ENCODE measurements at places on chromosomes 3 and 15. TPM values are rescaled to one million over a fixed set of nuclear protein-coding genes. Genes with fewer than 3 reads are reported as not detected.

- DNase-seq: no peak
Observed at GRCh38 chr3:197023241-197023997, 6.2 kb downstream of the MELTF start.

- DNase-seq: no peak
Observed at GRCh38 chr3:116873142-116873541, 163.6 kb downstream of the TUSC7 start.

DNA sequence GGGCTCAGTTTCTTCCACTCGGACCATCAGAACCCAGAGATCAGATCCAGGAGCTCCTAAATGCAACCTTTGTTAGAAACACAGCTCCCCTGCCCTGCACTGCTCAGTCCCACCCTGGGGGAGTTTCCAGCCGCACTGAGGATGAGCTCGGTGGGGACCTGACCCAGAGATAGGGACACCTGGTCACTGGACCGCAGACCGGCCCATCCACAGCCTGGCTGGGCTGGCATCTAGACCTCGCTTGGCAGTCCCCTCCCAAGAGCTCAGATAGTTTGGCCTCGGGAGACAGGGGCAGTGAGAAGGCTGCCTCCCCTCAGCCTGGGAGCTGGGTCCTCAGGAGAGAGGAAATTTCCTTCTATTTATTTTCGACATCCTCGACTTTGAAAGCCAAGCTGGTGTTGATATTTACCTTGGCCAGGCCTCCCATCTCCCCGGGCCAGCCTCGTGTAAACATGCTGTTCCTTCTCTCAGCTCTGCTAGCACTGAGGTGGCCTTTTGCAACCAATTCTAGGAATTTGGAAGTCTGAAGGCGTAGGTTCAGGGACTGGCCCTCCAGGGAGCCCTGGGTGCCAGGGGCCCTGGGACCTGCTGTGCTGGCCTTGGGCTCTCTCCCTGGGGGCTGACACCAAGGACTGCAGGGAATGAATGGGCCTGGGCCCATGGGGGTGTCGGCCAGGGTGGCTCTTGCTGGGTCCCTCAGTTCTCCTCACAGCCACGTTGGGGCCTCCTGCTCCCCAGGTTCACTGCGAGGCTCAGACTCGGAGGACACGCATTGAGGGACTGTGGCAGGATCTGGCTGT lies 90.1 kb downstream of the VGLL4 start:
- DNase-seq: no peak

DNA sequence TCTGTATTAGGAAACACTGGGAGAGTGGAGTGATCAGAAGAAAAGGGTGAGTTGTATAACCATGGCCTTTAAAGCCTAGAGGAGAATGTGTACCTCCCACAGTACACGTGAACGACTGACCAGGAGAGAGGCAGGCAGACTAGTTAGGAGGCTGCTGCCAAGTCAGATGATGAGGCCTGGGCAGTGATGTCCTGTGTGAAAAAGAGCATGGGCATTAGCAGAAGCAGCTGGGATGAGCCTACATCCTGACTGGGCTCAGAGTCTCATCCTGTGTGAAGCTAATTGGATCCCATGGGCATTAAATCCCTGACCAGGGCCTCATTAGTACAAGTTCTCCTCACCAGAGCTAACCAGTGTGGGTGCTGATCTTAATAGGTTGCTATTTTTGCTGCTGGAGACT lies 89.1 kb upstream of the SLC2A2 start:
- no peak for DNase-seq

- DNase-seq: no peak
Observed at GRCh38 chr3:51670823-51671733, at the start of gene TEX264. TSS of gene TEX264 (plus strand) at chr3:51671252. CDS start at chr3:51674305, 3,053 bp downstream.

DNA sequence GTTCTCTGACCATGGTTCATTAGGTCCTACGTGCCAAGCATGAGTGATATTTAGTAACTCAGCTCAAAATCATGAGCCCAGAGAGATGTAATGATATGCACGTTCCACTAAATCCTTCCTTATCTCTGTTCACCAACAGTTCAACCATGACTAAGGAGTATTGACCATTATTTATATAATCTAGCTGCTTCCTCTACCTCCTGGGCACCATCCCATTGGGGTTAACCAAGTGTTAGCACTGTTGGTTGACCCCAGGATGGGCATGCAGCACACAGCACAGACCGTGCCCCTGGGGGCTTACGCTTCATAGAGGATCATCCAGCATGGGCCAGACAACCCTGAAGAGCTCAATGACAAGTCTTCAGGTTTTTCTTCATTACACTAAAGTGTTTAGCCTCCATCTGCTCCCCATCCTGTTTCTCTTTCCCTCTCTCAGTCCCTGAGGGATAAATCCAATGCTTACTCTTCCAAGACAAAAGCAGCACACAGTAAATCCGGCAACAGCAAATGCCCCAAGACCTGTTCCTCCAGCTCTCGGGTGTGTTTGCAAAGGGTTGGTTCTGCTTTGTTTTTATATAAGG lies 10.4 kb downstream of the FAM174B start:
- DNase-seq: no peak

DNA sequence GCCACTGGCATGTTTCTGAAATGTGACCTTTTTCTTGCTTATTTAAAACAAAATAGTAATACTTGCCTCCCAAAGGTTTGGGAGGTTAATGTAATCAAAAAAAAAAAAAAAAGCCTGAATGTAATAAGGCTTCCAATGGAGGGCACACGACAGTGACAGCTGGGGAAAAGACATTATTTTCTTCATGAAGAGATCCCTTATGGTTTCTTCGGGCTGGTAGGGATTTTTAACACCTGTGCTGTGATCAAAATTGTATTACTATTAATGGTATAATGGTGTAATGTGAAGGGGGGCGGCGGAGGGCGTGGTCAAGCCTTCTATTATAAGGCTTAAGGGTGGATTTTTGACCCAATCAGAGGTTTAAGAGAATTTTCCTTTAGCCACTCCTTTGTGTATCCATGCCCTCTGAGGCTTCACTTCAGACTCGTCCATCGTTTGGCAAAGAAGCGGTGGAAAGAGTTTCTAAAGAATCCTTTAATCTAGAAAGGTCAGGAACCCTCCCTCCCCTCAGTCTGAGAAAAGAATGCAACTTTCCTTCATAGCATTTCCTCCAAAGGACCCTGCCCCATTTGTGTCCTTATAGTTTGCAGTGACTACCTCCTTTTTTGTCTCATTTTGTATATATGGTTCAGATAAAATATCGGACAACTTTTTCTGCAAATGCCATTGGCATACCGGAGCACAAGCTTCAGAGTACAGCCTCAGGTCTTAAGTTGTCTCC lies 89.5 kb upstream of the CHD2 start:
- peak; percentile 68 for DNase-seq

- no peak for DNase-seq
Observed at GRCh38 chr3:68287101-68287500, 632.7 kb upstream of the SUCLG2 start.

DNA sequence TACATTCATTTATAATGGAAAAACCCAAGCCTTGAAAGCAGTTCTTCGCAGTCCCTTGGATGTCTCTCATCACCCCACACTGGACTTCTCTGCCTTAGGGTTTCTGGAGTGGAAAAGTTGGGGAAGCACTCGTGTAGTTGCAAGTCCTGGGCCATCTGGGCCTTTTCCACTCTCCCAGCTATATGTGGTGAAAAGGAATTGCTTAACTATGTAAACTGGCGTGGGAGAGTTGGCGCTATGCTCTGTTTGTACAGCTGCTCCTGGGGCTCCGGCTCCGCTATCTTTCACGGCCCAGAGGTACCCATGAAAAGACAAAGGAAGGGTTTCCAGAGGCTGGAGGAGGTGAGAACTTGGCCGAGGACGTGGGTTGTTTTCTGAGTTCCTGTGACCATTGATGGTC lies 81.1 kb upstream of the MYZAP start:
- no peak for DNase-seq

GRCh38 chr3:72116226-72116625 lies 331.3 kb upstream of the PROK2 start:
- no peak for DNase-seq

DNA sequence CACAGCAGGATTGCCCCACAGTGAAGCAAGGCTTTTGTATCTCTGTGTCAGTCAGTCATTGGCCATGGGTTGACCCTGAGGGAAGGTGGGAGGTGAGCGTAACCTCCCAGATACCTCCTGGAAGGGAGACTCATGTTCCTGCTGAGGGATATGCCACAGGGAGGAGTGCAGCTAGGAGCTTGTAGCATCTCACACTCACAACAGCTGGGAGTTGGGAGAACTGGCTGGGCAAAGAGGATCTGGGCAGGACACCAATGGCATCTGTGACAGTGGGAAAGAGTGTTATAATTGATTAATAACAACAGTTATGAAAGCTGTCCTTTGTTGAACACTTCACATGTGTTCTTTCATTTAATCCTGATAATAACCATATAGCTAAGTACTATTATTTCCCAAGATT lies 171.0 kb downstream of the TLE3 start:
- DNase-seq: no peak

GRCh38 chr15:70566047-70566835 lies 197.1 kb downstream of the UACA start:
- DNase-seq: no peak

GRCh38 chr3:84265768-84266167 lies 693.0 kb upstream of the CADM2 start:
- no peak for DNase-seq

DNA sequence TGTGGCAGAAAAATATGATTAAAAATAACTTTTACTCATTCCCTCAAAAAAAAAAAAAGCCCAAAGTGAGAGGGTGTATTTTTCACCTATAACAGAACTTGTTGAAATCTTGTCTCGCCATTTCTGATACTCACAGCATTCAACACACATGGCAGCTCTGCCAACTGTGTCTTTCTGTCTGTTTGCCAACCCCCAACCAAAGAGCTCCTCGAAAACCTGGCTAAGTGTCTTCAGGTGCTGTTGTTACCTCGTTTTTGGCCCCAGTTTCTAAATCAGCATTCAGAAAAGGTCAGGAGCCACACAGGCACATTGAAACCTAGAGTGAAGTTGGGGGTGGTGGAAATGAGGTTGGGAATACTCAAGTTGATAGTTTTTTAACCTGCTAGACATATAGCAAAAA lies 123.5 kb downstream of the TMEM108 start:
- no peak for DNase-seq

- no peak for DNase-seq
Observed at GRCh38 chr3:155053756-155054155, 26.4 kb upstream of the MME start.

- DNase-seq: no peak
Observed at GRCh38 chr3:72597756-72598195, 250.5 kb downstream of the SHQ1 start.

GRCh38 chr3:42755681-42756578 lies 17.1 kb downstream of the CCDC13 start:
- no peak for DNase-seq

DNA sequence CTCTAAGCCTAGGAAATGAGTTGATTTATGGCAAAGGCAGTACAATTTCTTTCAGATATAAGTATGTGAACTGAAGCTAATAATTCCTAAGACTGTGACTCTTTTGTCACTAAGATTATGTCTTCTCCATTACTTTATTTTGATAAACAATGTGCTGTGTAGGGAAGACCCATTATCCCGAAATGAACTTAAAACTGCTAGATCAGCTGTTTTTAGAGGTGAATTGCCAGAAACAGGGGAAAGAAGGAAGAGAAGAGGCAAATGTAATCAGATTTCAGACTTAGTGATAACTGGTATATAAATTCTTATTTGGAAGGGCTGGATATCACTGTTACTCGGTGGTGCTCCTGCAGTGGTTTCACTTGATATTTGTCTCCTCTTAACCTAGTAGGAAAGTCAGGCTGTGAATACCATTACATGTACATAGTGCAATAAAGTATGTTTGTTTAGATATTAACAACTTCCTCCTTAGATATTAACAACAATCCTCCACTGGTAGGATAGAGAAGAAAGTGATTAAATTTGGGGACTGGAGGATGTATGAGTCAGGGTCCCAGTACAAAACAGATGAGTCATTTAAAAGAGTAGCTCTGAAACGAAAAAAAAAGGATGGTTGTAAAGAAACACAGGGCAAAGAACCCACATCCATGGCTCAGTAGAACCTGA lies 338.5 kb upstream of the KCNH8 start:
- no peak for DNase-seq

GRCh38 chr3:98972155-98972554 lies 70.7 kb upstream of the DCBLD2 start:
- DNase-seq: no peak

- DNase-seq: no peak
Observed at GRCh38 chr3:177646749-177647148, 449.5 kb upstream of the TBL1XR1 start.

- no peak for DNase-seq
Observed at GRCh38 chr3:94967196-94967595, 904.3 kb downstream of the NSUN3 start.

GRCh38 chr3:139227827-139228226 lies 116.0 kb upstream of the MRPS22 start:
- DNase-seq: no peak

- no peak for DNase-seq
Observed at GRCh38 chr3:196519718-196520082, 4.6 kb upstream of the SMCO1 start.

DNA sequence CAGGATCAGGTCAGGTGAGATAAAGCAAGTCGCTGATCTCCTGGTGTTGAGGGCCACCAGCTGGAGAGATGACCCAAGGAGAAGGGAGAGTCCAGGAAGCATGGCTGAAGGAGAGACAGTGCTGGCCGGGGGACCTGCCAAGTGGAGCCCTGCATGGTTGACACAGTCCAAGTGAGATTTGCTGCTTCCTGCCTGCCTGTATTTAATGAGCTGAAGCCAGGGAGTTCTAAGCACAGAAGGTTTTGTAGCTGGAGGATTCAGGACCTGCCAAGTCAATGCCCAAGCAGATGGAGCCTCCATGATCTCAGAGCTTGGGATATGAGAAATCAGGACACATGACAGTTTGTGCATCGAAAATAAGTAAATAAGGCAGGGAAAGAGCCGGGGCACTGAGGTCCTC lies 125.6 kb downstream of the SRGAP3 start:
- DNase-seq: no peak

DNA sequence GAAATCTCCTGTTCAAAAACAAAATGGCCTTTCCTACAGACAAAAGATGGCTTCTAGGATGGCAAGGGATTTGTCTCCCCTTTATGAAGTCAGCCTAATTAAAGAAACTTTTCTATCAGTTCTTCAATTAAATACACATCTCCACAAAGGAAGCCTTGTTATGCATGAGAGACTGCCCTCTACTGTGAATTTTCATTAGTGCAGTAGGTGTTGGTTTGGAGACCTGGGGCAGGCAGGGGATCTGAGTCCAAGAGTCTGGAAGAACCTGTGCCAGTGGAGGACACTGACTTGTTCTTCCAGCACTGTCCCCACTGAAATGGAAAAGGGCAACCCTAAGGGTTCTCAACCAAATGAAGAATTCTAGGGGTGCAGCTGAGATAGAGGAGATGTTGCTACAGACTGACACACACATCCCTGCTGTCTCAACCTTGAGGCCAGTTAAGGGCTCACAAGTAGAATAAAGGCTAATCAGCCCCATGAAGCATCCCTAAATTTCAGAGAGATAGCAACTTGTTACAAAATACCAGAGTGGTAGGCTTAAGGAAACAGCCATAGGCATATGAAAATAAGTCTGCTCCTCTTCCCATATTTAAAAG lies 174.0 kb upstream of the PRICKLE2 start:
- DNase-seq: peak; percentile 57

CILP gene
- 3.5 TPM for polyA plus RNA-seq

SMCO1 gene
- not detected for polyA plus RNA-seq

GALNT15 gene
- polyA plus RNA-seq: 1.7 TPM

SLC2A2 gene
- 15.3 TPM for polyA plus RNA-seq

HRG gene
- polyA plus RNA-seq: 2.1 TPM

RNU6-1 gene
- not detected for polyA plus RNA-seq

MOBP gene
- polyA plus RNA-seq: 0.14 TPM

RFC4 gene
- 56.9 TPM for polyA plus RNA-seq

Data from right renal pelvis (tissue), 4 donors.